Caki2 (cell line): ENCODE measurements at places on chromosomes 6 and 20. TPM values are rescaled to one million over a fixed set of nuclear protein-coding genes. Genes with fewer than 3 reads are reported as not detected.
A peak's percentile ranks its signal among the peaks of the same experiment; 100 is the strongest.

The KIAA1755 gene
- total RNA-seq = 0.20 TPM in 1 of 2 replicates, not detected in the other

- DNase-seq = peak; percentile 46
Observed at GRCh38 chr6:117483004-117483644, 650 bp downstream of the DCBLD1 start.

DNA sequence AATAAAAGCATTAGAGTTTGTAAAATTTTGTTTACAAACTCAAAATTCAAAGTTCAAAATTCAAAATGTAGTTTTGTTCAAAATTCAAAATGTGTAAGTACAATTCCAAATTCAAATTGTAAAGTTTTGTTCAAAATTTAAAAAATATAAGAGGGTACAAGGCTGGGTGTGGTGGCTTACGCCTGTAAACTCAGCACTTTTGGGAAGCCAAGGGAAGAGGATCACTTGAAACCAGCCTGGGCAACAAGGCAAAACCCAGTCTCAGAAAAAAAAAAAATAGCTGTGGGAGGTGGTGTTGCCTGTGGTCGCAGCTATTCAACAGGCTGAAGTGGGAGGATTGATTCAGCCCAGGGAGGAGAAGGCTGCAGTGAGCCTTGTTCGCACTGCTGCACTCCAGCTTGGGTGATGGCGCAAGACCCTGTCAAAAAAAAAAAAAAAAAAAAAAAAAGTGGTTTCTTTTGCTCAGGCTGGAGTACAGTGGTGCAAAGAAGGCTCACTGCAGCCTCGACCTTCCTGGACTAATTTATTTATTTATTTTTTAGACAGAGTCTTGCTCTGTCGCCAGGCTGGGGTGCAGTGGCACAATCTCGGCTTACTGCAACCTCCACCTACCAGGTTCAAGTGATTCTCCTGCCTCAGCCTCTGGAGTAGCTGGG lies 5.4 kb upstream of the ZBTB12 start:
- peak; percentile 54 for DNase-seq

DNA sequence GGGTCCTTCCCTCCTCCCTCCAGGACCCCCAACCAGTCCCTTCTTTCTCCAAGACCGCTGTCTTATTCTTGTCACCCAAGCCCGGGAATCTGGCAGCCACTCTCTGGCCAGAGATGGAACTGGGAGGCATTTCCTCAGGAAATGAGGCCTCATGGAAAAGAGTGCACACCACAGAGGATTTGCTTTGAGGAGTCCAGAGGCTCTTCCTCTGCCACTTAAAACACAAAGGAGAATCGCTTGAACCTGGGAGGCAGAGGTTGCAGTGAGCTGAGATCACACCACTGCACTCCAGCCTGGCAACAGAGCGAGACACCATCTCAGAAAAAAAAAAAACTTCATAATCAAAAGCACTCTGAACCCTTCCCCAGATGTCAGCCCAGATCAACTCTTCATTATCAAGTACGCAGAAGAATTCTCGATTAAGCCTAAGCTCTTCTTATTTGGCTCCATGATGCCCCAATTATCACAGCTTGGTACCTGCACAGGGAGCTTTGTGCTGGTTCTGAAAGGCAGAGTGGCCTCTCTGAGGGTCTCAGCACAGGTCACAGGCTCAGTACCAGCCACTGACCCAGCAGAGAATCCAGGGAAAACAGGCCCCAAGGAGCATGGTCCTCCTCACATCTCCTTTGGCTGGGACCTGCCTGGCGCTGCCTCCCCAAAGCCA lies 82.9 kb upstream of the MAFB start:
- no peak for DNase-seq

DNA sequence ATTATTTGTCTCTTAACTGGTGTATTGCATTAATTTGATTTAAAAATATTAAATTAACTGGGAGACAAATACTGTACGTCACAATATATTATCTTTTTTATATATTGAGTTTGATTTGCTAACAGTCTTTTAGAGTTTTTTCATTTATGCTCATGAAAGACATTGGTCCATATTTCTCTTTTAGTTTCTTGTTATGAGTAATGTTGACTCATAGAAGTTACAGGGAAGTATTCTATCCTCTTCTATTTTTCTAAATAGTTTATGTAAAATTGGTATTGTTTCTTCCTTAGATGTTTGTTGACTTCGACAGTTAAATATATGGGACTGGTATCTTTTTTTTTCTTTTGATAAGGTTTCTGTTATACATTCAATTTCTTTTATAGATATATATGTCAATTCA lies 1115.6 kb upstream of the CITED2 start:
- no peak for DNase-seq

DNA sequence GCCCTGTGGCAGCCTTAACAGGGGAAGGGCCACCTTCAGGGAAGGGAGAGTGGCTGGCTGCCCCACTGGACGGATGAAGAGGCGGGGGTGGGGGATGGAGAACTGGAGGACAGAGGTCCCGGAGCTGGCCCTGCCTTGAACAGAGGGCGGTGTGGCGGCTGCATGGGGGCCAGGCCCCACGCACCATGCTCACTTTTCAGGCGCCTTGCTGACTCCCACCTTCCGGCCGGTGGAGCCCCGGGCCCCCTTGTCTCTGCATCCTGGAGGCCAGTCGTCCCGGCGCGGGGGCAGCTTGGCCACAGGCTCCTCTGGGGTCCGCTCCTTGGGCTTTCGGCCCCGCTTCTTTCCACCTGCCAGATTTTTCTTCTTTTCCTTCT lies 3.5 kb upstream of the UCKL1 start:
- DNase-seq = no peak
